Fibroblast of villous mesenchyme (primary cell): ENCODE measurements at places on chromosomes 4 and X. TPM values are rescaled to one million over a fixed set of nuclear protein-coding genes. Genes with fewer than 3 reads are reported as not detected.

- DNase-seq = peak; percentile 21
Measured at GRCh38 chrX:105323928-105324327, 103.4 kb upstream of the TEX13A start.

GRCh38 chr4:121270389-121270788, 106.3 kb upstream of the TNIP3 start:
- peak; percentile 25 for DNase-seq

- DNase-seq = no peak
Measured at GRCh38 chr4:125956276-125956675, 641.5 kb downstream of the FAT4 start.

GRCh38 chr4:158903472-158904043, 134.7 kb downstream of the FNIP2 start:
- no peak for DNase-seq

GRCh38 chrX:143994206-143994605, 110.3 kb downstream of the UBE2NL start:
- no peak for DNase-seq

- DNase-seq = peak; percentile 41
Measured at GRCh38 chr4:2537011-2537830, 774 bp downstream of the FAM193A start.

GRCh38 chr4:124065936-124066335, 646.6 kb downstream of the ANKRD50 start:
- DNase-seq = no peak

- DNase-seq = no peak
Measured at GRCh38 chr4:183670251-183670650, 11.2 kb downstream of the TRAPPC11 start.

DNA sequence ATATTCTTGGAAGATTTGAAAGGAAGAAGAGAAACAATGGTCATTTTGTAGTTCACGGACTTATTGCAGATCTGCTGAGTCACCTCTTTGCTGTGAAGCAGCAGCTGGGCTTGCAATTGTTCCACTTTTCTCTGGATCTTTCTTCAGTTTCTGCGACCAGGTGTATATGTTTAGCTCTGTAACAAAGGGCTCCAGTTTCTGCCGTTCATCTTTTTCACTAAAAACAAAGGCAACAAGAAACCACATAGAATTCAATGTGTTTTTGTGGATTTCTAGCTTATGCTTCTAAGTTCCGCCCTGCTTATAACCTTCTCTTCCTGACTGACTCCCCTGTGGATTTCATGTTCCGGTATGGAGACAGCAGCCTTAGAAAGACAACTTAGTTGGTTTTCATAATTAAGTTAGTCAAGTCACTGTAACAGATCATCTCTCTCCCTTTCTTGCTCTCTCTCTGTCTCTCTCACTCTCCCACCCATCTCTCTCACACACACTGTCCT, 121.6 kb upstream of the EPHA5 start:
- no peak for DNase-seq

- DNase-seq = no peak
Measured at GRCh38 chr4:76640353-76640910, 205.4 kb downstream of the SHROOM3 start.

DNA sequence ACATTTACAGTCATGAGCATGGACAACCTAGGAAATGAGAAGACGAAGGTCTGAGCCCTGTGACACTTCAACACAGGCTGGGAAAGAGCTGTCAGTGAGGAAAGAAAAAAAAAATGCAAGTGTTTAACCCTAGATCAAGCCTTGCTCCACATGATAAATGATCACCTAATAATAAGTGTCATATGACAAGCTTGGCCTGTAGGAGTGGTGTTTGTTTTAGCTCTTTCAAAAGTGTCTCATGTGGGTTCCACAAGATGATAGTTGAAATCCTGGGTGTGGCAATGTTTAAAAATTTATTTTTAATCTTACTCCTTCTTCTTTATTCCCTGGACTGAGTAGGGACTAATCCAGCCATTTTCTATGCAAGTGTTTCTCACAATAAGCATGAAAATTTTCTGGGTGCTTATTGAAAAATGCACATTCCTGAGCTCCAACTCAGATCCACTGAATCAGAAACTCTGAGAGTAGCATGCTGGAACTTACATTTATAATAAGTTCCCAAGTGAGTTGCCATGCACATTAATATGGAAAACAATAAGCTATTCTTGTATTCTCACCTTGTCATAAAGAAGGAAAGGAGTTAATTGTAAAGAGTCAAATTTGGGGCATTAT, 138.3 kb downstream of the AREG start:
- peak; percentile 19 for DNase-seq

DNA sequence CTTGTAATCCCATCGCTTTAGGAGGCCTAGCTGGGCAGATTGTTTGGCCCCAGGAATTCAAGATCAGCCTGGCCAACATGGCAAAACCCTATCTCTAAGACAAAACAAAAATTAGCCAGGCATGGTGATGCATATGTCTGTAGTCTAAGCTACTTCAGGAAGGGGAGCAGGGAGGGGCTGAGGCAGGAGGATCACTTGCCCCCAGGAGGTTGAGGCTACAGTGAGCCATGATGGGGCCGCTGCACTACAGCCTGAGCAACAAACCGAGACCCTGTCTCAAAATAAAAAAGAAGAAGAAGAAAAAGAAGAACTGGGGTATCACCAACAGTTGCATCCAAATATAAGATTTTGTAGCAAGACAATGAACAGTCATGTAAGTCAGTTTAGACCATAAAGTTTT, 47.3 kb upstream of the NFKB1 start:
- DNase-seq = no peak

GRCh38 chrX:148634591-148634990, 134.2 kb downstream of the AFF2 start:
- DNase-seq = no peak

DNA sequence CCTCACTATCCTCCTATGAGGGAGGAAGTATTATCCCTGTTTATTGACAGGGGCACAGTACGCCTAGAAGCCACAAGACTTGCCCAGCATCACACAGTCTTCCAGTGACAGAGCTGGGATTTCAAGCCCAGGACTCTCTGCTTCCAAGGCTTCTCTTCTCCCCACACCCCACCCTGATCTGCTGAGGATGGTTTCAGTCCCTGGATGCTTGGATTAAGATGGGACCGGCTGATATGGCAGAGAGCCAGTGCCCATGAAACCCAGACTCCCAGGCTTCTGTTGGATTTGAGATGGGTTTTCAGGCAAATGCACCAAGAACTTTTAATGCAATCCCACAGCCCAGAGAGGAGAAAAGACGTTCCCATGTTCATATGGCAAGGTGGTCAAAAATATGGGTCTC, 23.2 kb downstream of the EFNB1 start:
- no peak for DNase-seq

DNA sequence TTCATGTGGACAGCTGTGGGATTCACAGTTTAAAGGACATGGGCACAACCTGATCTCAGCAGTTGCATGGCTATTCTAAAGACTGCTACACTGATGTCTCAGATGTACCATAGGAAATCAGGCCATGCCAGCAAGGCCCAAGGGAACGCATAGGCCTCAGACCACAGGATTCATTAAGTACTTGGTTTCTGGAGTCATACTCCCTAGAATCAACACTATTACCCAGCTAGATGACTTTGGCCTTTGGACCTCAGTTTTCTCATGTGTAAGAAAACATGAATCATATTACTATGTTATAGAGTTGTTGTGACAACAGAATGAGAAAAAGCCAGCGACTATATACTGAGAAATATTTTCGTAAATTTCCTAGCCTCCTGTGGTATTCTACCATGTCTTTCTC, 67.9 kb downstream of the NHS start:
- DNase-seq = no peak

- DNase-seq = no peak
Measured at GRCh38 chr4:63901304-63901703, 507.9 kb downstream of the TECRL start.

DNA sequence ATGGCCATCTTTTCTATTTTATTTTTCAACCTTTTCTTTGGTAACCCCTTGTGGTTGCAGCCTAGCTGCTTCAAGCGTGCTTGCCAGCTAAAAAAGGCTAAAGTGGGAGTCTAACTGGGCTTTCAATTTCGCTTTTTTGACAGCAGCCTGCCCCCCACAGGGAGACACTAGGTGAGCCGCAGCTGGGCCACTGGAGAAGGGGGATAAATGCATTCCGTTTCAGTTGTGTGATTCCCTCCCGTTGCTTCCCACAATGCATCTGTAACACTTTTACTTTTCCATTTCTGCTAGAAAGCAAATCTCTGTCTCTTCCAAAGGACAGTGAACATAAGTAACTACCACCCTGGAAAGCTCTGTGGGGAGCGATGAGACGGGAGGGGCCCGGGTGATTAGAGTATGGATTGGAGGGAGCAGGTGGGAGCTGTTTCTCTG, 86.3 kb upstream of the RAPGEF2 start:
- DNase-seq = peak; percentile 22

GRCh38 chr4:184743650-184744049, 9.8 kb upstream of the CENPU start:
- DNase-seq = no peak

DNA sequence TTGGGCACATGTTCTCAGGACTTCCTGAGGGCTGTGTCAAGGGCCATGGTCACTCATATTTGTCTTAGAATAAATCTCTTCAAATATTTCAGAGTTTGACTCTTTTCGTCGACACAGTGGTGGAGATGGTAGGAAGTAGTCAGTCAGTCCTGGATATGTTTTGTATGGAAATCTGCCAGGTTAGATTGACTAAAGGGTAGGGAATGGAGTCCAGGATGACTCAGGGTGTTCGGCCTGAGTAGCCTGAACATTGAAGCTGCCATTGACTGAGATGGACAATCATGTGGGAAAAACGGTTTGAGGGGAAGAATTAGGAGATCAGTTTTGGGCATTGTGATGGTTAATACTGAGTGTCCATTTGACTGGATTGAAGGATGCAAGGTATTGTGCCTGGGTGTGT, 177.1 kb upstream of the CENPE start:
- DNase-seq = no peak

DNA sequence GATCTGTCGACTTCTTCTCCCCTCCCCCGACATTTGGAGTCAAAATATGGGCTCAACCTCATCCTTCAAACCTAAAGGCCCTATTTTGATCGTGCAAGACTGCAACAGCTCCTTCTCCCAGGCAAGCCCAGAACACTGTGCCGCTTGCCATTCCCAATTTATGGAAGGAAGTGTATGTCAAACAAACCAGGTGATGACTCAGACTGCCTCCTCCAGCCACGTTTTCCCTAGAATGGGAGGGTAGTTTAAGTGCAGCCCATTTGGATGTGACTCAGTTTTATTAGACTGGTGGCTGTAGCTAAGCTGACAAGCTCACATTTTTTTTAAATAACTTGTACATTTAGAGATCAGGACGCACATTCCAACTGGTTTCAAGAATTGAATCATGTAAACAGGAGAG, 570.4 kb upstream of the DIPK2B start:
- DNase-seq = peak; percentile 94

The FGFR3 gene
- 0.32 and 0.86 TPM in 2 replicates for total RNA-seq

The GJB1 gene
- total RNA-seq = not detected in 2 replicates

The FMR1NB gene
- not detected in 2 replicates for total RNA-seq

The SASH3 gene
- total RNA-seq = not detected in 2 replicates

The IQSEC2 gene
- total RNA-seq = 11.0 and 13.8 TPM in 2 replicates
